ENCODE measurements at places on chromosomes 6 and 20.

GRCh38 chr6:116397914-116398313 is 27.2 kb downstream of the DSE start:
- no peak for DNase-seq

- DNase-seq = no peak
Measured at GRCh38 chr6:99189823-99190721, 159.4 kb downstream of the FAXC start.

DNA sequence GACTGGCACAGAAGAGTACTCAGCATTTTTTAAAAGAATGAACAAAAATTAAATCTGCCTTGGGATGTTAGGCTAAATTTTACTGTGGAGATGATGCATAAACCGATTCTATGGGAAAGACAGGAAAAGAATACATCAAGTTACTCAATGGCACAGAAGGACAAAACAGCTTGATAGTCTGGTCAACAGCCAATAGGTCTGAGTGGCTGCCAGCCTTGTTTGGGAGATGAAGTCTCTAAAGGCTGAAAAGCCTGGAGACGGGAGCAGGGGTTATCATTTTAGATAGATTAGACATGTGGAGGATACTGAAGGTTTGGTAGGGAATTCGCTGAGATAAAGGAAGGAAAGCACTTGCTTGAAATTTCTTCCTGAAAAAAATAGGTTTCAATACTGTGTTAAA is 56.3 kb upstream of the LAMA2 start:
- DNase-seq = no peak

DNA sequence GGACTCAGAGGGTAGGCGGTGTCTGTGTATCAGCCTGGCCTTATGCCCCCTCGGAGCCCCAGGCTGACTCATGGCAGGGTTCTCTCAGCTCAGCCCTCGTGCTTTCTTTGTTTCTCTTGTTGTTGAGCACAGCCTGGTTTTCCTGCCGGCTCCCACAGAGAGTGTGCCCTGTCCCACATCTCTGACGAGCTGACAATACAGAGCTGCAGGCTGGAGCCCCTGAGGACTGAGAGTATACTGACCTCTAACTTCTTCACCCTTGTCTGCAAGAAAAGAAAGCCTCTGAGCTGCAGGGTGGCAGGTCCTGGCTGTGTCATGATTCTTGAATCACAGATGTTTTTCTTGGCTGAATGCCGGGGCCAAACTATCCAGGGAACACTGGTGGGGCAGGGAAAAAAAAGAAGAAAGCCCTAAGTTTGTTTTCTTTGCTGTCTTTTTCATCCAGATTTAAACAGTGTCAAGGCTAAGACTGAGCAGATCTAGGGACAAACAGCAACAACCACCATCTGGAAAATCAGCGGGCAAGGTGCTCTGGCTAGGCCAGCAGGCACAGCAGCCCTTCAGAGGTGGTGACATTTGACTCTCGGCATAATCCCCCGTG is 63.3 kb upstream of the ZNF133 start:
- peak; percentile 59 for DNase-seq

- no peak for DNase-seq
Measured at GRCh38 chr6:139600919-139601475, 226.5 kb upstream of the CITED2 start.

GRCh38 chr20:52268184-52268749 is 76.7 kb upstream of the ZFP64 start:
- no peak for DNase-seq

- no peak for DNase-seq
Measured at GRCh38 chr6:48833916-48834315, 629.1 kb downstream of the MMUT start.

GRCh38 chr6:18978337-18979128 is 591.4 kb downstream of the RNF144B start:
- DNase-seq = no peak

GRCh38 chr20:32792316-32792715 is 27.4 kb upstream of the MAPRE1 start:
- DNase-seq = no peak

GRCh38 chr6:14100138-14100537 is 17.4 kb upstream of the CD83 start:
- DNase-seq = no peak

- DNase-seq = no peak
Measured at GRCh38 chr20:39289316-39289715, 327.2 kb downstream of the DHX35 start.

DNA sequence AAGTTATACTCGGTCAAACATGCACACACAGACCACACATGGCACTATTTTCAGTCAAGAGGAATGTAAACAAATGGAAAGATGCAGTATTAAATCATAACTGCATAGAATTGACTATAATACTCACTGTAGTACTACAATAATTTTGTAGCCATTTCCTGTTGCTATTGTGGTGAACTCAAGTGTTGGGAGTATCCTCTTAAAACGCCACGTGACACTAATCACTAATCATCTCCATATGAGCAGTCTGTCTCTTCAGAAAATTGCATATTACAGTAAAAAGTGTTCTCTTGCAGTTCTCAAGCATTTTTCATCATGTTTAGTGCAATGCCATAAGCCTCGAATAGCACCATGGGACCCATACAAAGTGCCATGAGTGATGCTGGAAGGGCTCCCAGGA is 258.7 kb upstream of the ID4 start:
- DNase-seq = no peak

DNA sequence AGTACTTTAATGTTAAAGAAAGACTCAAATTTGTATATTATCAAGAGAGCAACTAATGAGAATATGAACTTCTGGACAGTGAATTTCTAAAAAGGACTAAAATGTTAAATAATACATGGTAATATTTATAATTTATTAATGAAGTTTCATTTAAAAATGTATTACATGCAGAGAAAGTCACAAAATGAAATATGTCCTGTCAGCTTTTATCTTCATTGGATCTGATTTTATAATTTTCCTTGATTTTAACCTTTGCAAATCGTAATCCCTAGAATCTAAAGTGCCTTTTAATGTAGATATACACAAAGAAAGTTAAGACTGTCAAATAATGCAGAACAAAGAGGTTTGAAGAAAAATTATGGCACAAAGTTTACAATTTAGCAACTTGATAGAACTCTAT is 16.4 kb downstream of the ANKEF1 start:
- DNase-seq = no peak

GRCh38 chr6:91822581-91822980 is 1235.7 kb upstream of the MAP3K7 start:
- no peak for DNase-seq

GRCh38 chr6:25410102-25410501 is 130.9 kb downstream of the CARMIL1 start:
- DNase-seq = no peak

DNA sequence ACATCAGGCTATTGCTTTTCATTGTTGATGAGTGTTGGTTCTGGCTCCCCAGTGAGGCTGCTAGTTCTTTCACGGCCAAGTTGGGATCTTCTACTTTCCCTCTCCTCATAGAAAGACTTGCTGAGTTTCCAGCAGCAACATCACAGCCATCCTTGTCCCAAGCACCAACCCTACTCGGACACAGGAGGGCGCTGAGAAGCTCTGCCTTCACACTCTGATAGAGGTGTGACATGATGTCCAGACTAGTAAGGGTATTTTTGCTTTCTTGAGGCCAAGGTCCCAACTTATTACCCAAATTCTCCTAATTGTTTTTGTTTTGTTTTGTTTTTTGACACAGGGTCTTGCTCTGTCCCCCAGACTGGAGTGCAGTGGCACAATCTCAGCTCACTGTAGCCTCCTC is 3.0 kb upstream of the GCM1 start:
- DNase-seq = peak; percentile 36

- DNase-seq = no peak
Measured at GRCh38 chr20:36400909-36401735, 95.0 kb downstream of the DLGAP4 start.

DNA sequence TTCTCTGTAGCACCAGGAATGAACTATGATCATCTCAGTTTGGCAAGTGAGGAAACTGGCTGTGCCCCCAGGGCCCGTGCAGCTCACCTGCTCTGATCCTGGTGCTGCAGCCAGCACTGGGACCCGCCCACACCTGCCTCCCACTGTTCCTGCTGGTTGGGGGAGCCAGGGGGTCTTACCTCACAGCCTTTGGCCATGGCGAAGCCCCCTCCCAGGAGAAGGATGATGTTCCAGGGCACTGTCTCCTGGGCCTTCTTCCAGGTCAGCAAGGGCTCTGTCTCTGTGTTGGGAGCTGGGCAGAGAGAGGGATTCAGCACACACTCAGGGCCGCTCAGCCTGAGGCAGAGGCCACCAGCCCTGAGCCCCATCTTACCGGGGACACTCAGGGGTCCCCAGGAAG is 24.9 kb upstream of the OCSTAMP start:
- no peak for DNase-seq

DNA sequence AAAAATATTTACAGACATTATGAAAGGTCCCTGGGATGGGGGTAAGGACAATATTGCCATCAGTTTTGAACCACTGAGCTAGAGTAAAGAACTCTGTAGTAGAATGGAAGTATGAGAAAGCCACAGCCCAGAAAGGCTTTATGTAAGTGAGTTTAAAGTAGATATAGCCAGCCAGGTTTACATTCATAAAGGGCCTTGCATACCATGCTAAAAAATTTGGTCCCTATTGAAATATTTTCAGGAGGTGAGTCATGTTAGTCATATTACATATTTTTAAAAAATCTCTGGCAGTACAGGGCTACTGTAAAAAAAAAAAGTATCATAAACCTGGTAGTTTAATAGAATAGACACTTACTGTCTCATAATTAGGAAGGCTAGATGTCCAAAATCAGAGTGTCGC is 3.5 kb downstream of the ZKSCAN8 start:
- no peak for DNase-seq

DNA sequence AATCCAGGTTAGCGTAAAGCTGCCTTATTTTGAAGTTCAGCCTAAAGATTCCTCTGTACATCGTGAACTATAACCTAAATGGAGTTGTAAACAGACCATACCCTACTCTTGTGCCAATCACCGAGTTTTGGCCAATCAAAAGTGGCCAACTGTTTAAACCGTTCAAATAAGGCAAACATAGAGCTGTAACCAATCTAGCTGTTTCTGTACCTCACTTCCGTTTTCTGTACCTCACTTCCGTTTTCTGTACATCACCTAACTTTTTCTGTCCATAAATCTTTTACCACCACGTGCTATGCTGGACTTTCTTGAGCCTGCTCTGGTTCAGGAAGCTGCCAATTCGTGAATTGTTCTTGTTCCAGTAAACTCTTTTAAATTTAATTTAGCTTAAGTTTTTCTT is 39.7 kb downstream of the LBP start:
- no peak for DNase-seq

DNA sequence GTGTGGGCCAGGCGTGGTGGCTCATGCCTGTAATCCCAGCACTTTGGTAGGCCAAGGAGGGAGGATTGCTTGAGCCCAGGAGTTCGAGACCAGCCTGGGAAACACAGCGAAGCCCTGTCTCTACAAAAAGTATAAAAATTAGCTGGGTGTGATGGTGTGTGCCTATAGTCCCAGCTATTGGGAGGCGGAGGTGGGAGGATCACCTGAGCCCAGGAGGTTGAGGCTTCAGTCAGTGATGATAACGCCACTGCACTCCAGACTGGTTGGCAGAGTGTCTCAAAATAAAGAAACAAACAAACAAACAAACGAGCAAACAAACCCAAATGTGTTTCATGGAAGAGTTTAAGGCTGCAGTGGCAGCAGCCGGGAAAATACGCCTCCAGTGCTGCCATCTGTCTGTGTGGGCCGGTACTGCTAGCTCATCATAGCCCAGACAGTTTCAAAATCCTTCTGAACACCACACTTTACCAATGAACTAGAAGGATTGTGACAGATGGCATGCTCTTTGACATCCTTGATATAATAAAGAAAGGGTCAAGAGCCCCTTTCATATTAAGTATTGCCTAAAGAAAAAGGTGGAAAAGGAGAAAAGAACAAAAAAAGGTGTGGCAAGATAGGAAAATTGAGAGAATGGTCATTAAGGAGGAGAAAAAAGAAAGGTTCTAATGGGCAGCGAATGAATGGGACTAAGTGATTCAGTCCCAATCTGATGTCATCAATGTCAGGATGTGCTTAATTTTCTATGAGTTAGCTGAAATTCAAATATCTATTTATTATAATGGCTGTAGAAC is 298.6 kb downstream of the SYNE1 start:
- DNase-seq = no peak

DNA sequence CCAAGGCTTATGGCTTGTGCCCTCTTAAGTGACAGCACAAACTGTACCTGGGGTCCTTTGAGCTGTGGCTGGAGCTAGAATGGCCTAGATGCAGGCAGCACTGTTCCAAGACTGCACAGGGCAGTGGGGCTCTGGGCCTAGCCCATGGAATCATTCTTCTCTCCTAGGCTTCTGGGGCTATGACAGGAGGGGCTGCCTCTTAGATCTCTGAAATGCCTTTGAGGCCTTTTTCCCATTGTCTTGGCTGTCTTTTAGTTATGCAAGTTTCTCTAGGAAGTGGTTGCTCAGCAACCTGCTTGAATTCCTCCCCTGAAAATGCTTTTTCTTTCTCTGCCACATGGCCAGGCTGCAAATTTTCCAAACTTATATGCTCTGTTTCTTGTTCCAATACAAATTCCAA is 183.4 kb downstream of the WDR27 start:
- no peak for DNase-seq

GRCh38 chr6:34745277-34746103 is 11.8 kb upstream of the SNRPC start:
- no peak for DNase-seq

- DNase-seq = no peak
Measured at GRCh38 chr6:78570044-78570443, 297.3 kb upstream of the IRAK1BP1 start.

GRCh38 chr20:3785240-3786125 is 1.1 kb downstream of the CENPB start:
- no peak for DNase-seq

DNA sequence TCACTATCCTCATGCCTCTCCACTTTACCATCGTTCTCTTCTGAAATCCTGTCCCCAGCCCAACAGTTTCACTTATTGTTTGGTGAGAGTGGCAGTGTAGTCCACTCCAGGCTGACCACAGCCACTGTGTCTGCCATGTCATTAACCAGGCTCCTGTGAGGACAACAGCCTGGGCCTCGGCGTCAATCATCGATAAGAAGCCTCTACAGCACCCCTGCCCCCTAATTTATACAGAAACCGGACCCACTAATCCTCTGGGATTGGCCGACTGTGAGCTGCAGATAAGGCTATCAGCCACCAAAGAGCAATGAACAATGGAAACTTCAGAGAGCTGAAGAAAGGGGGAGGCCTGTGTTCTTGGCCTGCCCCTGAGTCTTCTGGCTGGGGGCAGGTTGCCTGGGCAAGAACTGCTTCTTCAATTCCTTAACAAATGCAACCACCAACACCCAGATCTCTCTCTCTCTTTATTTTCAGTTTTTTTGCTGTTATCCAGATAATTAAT is 3.4 kb downstream of the EGFL8 start:
- no peak for DNase-seq

GRCh38 chr6:81969814-81970213 is 217.3 kb upstream of the TENT5A start:
- no peak for DNase-seq

DNA sequence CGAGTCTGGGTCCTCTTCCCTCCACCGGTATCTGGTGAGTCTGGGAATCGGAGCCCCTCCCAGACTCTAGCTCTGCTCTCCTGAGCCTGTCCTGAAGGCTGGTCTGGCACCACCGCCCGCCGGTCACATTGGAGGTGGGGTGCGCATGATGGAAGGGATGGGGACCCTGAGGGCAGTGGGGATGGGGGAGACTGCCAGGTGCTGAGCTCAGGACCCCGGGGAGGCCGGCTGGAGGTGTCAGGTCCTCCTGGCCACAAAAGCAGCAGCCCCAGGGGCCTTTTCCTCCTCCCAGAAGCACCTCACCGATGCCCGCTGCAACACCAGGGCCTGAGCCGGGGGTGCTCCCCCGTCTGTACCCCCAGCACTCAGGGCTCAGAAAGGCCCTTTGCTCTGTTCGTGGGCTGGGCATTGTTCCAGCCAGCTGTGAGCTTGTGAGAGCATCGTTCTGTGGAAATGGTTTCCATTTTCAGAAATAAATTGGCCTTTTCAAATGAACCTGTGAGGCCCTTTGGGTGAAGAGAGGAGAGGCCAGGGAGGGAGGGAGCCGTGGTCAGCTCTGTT is 2.5 kb upstream of the NPBWR2 start:
- DNase-seq = no peak
